Hematopoietic multipotent progenitor cell treated with erythropoietin and hydrocortisone succinate and interleukin-3 and kit ligand, for 15 days (in vitro differentiated cells): ENCODE measurements at places on chromosomes 7 and 10.

- no peak for DNase-seq
These were observed 61.5 kb downstream of the BRAF start for GRCh38 chr7:140863184-140863583.

GRCh38 chr7:83362871-83363550 is 200.3 kb upstream of the PCLO start:
- no peak for DNase-seq

GRCh38 chr7:80387634-80388193 is 124.2 kb downstream of the GNAT3 start:
- DNase-seq, result no peak

DNA sequence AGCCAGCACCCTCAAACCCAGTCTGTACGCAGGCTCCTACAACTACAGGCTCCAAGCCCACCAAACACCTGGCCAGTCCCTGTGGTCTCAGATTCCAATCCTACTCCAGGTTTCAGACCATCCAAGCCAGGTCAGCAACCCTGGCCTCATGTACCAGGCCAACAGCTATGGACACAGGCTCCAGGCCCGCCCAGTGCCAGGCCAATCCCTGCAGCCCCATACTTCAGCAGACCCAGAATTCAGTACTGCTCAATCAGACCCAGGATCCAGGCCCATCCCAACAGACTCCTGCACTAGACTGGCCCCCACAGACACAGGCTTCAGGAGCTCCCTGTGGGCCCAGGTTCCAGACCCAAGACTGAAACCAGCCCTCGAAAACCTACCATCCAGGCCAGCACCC is 32.3 kb downstream of the HPSE2 start:
- no peak for DNase-seq

GRCh38 chr10:123442901-123443300 is 223.3 kb upstream of the GPR26 start:
- no peak for DNase-seq

GRCh38 chr7:13062631-13063030 is 375.2 kb downstream of the ARL4A start:
- DNase-seq, result no peak

DNA sequence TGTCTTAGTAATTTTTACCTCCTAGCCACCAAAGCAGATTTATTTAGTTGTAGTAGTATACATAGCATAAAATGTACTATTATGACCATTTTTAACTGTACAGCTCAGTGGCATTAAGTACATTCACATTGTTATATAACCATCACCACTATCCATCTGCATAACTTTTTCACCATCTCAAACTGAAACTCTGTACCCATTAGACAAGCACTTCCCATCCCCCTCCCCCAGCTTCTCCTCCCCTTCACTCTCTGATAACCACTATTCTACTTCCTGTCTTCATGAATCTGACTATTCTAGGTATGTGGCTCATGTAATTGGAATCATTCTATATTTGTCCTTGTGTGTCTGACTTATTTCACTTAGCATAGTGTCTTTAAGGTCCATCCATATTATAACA is 71.9 kb downstream of the MRPL32 start:
- DNase-seq, result no peak

DNA sequence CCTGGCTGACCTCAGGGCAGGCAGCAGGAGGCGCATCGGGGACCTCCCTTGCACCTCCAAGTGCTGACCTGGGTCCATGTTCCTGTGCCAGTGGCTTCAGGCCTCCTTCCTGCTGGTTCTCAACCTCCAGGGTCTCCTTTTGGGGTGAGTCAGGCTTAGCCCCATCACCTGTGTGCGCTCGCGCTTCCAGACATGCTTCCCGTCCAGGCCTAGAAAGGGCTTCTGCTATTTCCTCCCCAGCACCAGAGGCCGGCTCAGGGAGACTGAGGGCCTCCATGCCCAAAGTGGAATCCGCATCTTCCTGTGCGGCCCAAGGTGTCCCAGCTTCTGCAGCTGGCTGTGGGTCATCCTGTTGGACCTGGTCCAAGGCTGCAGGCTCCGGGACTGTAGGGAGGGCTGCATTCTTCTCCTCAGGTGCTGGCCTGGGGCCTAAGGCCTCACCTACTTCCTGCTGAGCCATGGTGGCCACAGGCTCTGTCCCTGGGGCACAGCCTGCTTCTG is 5.9 kb downstream of the NACAD start:
- no peak for DNase-seq

- DNase-seq, result no peak
These were observed 150.3 kb upstream of the NRP1 start for GRCh38 chr10:33484787-33485186.

GRCh38 chr10:80196270-80196949 is 8.9 kb downstream of the ANXA11 start:
- DNase-seq, result no peak

GRCh38 chr7:30379131-30379530 is 94.7 kb downstream of the ZNRF2 start:
- DNase-seq, result no peak

DNA sequence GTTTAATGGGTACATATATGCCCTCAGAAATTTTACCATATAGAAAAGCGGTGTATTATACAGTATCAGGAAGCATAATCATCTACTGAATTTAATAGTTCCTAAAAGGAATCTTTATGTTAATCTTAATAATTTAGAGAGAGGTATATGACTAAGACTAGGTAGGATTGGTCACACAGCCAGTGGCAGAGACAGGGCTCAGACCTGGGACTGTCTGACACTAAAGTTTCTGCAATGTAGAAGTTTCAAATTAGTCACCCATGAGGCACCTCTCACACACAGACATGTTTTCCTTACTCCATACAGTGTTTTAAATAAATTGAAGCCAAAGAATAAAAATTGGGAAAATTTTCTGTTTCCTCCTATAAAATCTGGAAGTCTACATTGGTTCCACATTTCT is 72.8 kb upstream of the ADRA2A start:
- no peak for DNase-seq

GRCh38 chr7:8260871-8261694 is 884 bp downstream of the ICA1 start:
- peak; percentile 34 for DNase-seq

- DNase-seq, result no peak
These were observed 42.6 kb downstream of the ZNF273 start for GRCh38 chr7:64945503-64946175.

DNA sequence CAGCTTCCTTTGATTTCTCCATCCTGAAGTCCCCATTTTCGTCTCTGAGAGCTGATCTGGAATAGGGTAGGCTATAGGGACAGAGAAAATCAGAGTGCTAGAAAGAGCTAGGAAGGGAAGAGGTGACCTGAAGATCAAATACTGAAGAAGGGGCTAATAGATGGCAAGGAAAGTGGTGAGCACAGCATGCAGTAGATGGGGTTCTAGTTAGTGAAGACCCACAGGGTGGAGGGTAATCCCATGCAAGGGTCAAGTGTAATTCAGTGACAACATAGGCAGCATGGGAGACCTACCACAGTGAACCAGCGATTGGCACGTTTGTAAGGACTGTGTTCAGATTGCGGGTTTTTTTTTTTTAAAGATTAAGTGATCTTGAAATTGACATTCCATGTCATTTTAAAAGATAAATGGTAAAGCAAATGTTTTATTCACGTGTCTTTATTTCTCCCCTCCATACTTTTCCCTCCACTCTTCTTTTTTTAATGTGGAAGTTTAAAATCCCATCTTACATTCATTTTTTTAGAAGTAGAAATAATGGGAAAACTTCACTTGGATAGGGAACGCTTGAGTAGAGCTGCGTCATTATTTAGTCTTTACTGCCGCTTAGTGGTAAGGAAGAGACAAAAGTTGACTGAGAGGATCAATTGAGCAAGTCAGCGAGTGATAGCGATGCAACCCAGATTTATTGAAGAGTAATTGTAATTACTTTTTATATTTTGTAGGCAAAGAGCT is 21.0 kb upstream of the ABI1 start:
- DNase-seq, result peak; percentile 67

DNA sequence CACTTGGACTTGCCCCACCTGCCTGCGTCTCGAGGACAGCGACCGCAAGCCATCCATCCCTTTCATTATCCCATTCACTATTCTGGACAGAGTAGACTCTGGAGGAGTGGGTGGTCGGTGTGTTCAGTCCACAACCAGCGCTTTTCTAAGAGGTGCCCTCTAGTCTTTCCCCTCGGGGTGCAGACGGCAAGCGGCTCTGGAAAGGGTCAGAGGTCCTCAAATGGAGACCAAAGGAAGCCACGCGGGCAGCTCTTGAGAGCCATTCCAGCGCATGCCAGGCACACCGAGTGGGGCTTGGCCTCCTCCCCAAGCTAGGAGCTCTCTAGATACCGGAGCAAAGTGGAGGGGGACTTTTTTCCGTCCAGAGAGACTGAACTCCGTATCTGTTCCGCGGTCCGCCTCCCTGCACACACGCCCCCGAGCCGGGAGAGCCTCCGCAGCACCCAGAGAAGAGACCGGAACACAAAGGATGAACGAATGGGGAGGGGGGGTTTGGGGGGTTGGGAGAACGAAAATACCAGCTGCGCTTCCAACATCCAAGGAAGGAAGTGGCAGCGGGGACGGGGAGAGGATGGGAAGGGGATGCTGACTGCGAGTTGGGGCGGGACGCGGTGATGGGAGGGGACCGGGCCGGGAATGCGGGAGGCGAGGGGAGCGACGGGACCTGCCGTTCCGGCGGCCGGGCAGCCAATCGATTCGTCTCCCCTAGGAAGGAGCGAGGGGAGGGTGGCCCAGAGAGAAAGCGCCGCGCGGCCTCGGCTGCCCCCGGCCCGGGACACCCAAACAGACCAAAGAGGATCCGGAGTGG is 515 bp downstream of the GSDME start:
- no peak for DNase-seq

DNA sequence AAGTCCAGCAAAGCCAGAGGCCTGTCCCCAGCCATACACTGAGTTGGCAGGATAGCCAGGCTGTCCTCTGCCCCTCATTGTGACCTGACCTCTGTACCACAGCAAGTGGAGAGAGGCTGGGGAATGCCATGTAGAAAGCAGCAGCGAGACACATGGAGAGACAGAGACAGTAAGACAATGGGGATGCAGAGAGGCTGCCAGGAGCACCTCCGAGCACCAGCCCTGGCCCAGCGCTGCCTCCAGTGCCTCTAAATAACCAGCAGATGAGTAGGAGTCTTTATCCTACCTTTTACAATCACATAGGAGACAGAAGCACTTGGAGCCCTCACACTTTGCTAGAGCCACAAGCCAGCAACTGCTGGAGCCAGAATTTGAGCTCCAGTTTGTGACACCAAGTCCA is 8.1 kb downstream of the GDF2 start:
- DNase-seq, result no peak

DNA sequence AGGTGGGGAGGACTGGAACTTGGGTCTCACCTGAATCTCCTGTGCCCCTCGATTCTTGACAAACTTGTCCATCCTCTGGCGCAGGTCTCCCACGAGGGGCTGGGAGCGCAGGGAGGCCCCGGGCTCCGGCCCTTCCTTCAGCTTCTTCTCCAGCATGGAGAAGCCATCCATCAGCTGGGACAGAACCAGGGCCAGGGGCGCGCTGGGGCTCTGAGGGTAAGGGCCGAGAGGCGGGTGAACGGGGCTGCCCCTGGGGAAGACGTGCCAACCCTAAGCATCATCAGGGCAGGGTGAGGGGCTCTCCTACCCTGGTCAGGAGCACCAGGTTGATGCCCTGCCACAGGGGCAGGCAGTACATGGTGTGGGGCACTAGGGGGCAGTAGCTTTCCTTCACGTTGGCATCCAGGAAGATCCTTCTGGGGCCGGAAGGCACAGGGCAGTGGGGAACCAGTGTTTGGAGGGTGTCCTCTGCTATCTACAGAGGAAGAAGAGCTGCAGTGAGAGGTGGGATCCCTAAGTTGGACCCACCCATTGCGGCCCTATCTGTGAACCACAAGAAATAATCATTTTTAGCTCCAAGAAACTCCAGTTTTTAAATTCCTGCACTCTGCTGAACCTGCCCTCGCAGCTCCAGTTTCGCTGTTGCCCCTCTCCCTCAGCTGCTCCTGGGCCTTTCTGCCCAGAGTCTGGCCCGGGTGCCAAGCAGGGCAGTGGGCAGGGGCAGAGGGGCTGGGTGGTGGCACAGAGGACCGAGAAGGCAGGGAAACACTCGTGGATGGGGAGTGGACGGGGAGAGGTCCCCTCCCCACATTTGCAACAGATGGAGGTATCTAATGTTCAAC is 10.8 kb upstream of the PYROXD2 start:
- DNase-seq, result peak; percentile 83

GRCh38 chr10:13681095-13681494 is 94.3 kb downstream of the PRPF18 start:
- DNase-seq, result no peak

GRCh38 chr7:148954766-148955165 is 70.7 kb upstream of the EZH2 start:
- DNase-seq, result no peak

DNA sequence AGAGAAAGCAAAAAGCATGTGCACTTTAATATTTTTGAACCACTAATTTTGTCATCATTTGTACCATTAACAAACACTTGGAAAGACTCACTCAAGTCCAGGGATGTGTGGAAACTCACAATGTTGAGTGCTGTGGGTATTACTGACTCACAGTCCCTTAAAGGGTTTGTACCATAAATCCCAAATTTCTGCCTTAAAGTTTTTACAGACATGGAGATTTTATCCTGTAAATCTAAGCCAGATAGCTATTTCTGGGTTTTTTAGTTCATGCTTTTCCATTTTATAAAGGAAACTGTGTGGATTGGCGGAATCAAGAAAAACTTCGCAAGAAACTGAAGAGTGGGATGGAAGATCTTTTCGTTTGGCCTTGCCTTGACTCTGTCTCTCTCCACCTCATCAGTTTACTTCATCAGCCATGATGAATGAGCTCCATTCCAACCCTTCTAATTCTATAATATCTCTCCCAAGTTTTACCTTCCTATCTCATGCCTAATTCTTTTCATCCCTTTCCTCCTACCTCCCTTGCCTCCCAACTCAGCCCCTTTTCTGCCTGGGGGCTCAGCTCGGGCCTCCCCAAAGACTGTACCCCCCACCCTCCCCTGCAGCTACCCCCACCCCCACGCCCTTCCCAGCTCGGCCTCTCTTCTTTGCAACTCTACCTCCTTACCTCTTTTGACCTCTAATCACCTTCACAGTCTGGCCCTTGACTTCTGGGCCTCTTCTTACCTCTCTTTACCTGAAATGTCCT is 218.5 kb upstream of the MKLN1 start:
- DNase-seq, result no peak

DNA sequence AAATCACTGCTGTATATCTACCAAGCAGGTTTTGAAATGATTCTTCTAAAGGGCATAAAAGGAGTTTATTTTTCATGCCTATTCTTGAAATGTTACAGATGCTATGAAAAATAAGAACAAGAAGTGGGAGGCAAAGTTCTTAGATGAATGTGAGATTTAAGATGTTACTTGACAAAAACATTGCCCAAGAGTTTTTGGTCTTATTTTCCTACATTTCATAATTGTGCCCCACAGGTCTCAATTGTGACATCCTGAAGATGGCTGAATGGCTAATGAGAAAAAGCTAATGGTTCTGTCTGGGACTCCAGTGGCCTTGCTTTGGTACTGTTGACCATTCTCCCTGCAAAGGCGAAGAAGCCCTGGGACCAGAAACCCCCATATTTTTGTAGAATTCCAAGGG is 43.0 kb upstream of the IFRD1 start:
- no peak for DNase-seq

- DNase-seq, result no peak
These were observed 52.7 kb upstream of the FAM20C start for GRCh38 chr7:139561-140243.
